ENCODE measurements at places on chromosomes 7 and 10.

DNA sequence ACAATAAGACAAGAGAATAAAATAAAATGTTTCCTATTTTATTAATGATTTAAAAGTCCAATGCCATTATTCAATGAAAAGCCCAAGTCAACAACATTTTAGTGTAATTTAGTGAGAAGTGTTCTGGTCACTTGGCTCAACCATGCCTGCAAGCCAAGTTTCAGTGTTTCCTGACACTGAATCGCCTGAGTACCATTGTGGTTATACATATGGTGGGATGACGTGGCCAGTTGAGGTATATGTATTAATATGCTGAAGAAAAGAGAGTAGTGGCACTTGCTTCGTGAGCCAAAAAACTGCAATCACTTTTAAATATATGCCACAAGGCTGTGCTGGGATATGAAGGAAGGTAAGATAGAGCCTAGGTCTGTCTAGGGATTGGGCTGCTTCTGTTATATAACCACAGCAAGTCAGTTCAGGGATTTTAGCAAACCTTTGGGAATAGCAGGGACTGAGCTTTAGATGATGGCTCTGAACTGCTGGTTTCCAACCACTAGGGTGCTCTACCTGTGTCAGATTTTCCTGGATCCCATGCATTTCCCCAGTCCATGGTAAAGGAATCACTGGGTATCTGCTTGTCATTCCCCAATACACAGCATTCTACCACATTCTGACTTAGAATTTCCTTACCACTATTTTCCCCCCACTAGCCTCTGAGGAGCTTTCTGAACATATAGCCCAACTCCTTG, 214.0 kb upstream of the PRPS1L1 start:
- DNase-seq = no peak

DNA sequence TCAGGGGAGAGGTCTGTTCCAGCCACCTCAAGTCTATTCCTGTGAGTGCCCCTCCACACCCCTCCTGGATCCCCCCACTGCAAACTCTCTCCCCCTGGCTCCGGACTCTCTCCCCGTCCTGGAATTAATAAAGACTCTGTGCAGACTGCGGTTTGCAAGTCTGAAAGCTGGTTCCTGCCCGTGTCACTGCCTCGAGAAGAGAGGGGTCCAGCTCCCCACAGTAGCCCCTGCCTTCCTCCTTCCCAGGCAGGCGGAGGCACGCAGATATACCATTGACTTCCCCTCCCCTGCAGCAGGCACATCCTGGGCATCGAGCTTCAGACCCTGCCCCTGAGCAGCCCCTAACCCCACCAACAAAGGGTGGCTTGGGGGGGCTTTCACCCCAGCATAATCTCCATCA, 2.2 kb upstream of the ELN start:
- DNase-seq = no peak

DNA sequence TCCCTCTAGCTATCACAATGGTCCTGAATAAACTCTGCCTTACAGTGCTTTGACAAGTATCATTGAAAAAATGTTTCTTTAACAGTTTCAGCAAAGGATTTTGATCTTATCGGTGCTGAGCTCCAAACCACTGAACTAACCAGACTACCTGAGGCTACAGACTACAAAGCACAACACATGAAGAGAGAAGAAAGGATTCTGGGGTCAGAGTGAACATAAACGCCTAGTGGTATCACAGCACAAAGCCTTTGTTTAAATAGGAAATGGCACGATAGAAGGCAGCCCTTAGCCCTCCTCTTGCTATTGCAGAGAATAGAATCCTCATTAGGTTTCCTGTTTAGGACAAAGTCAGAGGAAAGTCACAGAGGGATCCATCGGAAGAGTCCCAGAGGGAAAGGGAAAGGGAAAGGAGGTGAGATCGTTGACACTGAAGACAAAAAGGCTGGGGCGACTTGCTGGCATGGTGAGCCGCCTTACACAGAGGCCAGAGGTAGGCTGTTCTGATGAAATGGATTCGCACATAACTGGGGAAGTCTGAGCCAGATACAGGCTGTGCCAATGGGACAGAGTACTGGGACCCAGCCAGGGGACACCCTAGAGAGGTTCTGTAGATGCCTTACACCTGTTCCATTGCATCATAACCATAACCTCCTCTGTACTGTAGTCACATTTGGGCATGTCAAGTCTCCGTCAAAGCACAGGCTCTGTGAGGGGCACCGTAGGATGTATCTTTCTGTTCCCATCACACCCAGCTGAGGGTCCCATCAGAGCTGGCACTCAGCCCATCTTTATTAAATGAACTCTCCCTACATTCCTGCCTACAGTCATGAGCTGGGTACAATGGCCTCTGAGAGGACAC, 71.5 kb downstream of the XPNPEP1 start:
- no peak for DNase-seq

DNA sequence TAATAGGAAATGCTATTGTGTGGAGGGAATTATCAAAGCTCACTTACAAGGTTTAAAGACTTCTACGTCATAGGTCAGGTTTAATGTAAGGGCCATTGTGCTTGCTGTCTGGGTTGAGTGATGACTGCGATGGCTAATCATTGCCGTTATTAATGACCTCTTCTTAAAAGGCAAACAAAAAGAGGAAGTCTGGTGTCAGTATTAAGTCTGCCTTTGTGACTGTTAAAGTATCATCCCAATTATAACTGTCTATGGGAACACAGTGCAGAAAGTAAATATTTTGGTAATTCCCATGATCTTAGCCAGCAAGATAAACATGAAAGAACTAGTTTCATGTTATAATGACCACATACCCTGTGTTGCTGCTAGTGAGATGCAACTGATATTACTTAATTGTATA, 382.4 kb downstream of the BBS9 start:
- DNase-seq = no peak

GRCh38 chr7:94612661-94613060, 43.3 kb downstream of the SGCE start:
- no peak for DNase-seq

GRCh38 chr7:73429622-73430505, 3.7 kb upstream of the FZD9 start:
- no peak for DNase-seq

Data from head of caudate nucleus (tissue), 42 donors.